Activated CD8-positive, alpha-beta memory T cell treated with anti-CD3 and anti-CD28 coated beads, Interleukin-2, amount 50 U/mL, for 4 hours (primary cell): ENCODE measurements at places on chromosomes 3 and 15.

DNA sequence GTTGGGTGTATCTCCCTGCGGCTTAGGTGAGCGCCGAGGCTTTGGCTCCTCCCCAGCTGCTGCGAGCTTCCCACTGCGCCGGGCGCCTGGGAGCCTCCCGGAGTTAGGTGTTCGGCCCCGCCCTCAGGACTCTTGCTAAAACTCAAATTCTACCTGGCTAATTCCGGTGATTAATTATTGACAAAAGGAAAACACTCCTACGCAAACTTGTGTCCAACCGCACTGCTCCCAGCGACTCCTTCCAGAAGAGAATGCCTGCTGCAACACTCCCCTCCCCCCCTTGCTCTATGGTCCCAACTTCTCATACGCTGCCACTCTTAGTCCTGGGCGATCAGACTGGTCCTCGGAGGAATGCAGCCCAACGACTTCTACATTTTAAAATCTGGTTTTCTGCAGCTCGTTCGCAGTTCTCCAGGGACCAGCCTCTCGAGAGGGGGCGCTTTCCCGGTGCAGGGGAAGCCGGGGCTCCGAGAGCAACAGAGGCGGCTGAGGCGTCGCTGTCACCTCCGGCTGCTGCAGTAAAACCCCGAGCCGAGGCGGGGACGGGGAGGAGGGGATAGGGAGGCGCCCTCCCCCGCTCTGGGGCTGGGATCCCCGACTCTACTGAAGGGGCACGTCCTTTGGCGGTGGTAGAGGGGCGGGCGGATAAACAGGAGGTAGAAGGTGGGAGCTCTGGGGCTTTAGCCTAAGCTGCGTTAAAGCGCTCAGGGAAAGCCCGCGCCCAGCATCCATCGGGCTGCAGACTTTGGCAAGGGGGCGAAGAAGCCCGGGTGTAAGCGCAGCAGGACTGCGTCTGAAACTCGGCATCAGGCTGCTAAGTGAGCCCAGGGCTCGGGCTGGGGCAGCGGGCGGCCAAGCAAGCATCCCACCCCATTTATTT is at the start of gene SPTSSB:
SPTSSB (minus strand) TSS at position 77 of the 880 bp plus-strand sequence. CDS start 25,194 bp downstream, outside the sequence.
- peak; percentile 64 for DNase-seq

GRCh38 chr3:184457329-184457728 is 77.5 kb downstream of the CHRD start:
- no peak for DNase-seq

GRCh38 chr15:98169551-98169950 is 209.0 kb downstream of the ARRDC4 start:
- DNase-seq = no peak

DNA sequence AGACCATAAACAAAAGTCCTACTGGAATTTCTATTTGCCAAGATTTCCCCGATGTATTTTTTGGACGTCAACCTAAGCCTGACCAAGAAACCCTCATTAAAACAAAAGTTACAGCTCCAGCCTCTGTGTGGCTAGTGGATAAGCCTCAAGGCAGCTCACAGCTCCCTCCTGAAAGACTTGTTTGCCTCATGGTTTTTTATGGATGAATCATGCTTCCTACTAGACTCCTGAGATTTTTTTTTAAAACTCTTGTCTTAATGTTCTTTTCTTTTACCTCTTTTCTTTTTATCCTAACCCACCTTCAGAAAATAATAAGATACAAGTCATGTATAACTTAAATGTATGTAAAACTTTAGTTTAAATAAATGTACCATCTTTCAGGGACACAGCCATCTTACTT is 52.4 kb downstream of the SUCNR1 start:
- DNase-seq = no peak

DNA sequence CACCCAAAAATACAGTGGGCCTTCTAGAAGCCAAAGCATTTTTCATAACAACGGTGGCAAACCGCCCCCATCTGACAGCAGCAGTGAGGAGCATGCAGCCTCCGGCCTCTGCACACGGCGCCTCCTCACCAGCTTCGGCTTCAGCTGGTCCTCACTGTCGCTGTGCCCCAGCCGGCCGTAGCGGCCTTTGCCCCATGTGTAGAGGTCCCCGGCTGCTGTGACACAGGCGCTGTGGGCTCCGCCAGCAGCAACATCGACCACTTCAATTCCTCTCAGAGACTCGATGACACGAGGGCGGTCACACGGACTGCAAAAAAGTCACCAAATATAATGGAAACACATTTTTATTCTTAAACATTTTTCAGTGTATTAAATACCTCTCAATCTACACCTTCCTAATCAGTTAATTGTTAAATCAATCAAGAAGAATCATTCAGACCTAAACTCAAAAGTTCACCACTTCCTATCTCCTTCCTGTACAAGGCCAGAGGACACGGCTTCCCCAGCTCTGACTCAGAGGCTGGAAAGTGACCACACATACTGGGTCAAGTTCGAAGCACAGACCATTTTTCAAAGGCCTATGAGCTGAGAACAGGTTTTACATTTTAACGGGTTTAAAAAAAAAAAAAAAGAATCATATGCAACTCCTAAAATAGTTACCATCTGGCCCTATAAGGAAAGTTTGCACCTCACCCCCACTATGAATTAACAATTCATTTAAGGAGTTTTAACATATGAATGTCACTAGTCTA is 33.6 kb upstream of the OCA2 start:
- DNase-seq = no peak

DNA sequence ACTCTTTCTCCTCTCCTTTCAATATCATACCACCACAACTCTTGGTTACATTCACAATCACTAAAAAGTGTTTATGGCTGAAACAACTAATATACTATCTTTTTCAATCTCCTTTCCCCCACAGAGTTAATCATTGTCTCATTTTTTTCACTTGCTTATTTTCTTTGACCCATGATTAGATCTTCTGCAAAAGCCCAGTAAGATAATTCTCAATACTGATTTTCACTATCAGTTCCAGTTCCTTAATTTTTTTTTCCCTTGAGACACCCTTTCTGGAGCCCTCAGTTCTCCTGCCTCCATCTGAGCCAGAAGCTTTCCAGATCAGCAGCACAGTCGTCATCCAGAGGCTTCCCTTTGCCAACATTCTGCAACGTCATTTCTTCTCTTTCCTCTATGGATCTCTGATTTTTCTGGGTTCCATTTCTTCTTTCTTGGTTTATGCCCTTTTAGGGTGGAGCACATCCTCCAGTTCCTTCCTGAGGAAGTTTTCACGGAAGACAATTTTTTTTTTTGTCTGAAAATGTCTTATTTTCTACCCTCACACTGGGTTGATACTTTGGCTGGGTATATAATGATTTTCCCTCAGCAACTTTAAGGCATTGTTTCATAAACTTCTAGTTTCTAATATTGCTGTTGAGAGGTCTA is 88.7 kb upstream of the C15orf39 start:
- no peak for DNase-seq

- no peak for DNase-seq
Observed at GRCh38 chr3:56398659-56399058, 69.6 kb downstream of the ERC2 start.

DNA sequence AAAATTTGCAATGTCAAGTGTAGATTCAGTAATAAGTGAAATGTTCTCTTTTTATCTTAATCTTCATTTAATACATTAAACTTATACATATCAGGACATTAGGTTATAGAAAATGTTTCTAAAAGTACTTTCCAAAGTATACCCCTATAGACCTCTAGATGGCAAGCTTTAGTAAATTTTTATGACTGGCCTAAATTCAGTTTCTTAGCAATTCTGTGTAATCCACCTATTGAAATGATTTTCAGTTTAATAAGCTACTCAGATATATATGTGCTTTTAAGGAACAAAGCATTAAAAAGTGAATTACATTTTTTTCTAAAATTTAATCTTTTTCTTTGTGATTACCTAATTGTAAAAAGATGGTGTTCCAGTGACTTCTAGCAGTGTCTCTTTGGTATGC is 342.2 kb downstream of the GBE1 start:
- DNase-seq = no peak

DNA sequence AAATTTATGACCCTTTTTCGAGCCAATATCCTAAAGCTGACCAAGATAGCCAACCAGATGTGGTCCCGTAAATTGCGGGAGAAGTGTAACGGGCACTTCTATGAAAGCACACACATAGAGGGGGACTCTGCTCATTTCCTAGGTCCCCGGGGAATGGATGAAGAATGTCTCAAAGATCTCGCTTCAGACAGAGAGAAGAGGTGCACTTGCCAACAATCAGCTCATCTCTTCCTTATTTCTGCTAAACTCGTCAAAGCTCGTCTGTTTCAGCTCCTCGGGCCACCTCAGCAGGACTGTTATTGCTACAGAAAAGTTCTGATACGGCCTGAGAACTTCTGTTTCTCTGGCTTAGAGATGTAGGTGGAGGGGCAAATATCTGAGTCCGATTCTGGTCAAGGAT is 71.8 kb downstream of the TM2D3 start:
- no peak for DNase-seq

DNA sequence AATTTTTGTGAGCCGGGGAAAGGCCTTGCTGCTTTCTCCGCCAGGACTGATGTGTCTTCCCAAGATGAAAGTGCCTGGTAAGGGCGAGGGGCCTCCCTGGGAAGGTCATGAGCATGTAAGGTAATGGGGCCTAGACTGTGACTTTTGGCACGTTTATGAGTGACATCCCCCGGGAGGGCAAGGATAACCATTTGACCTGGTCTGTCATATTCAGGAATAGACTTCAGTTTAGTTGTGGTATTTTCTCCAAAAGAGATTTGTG is 631 bp upstream of the CNBP start:
- DNase-seq = no peak

- DNase-seq = no peak
Observed at GRCh38 chr3:194129581-194130133, 6.3 kb upstream of the HES1 start.

DNA sequence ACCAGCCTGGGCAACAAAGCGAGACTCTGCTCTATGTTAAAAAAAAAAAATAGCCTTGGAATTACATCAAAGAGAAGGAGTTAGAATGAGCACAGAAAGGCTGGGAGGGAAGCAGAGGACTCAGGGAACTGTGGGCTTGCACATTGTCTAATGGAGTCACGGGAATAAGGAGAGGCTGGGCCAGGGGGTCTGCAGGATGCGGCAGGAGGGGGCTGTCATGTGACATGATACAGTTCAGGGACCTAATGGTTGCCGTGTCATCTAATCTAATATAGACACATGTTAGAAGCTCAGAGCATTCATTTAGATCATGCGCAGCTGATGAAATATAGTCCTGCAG is 32.5 kb downstream of the GRK7 start:
- no peak for DNase-seq

GRCh38 chr3:122025296-122025695 is 3.2 kb upstream of the ILDR1 start:
- DNase-seq = no peak
